ENCODE measurements at places on chromosomes 13 and 19.

DNA sequence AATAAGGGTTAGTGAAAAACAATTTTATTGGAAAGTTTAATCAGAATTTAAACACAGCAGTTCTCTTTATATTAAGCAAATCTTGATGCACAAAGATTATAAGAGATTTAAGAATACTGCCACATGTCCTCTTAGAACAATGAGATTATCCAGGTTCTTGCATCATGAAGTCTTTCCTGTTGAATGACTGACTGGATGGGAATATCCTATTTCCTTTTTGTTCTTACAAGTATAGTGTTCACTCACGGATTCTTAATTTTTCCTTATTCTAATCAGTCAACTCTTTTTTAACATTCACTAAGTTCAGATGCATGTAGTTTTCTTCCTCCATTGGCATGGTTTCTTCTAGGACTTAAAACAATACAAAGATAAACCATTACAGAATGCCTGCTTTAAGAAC is 10.1 kb downstream of the URI1 start:
- DNase-seq = no peak

DNA sequence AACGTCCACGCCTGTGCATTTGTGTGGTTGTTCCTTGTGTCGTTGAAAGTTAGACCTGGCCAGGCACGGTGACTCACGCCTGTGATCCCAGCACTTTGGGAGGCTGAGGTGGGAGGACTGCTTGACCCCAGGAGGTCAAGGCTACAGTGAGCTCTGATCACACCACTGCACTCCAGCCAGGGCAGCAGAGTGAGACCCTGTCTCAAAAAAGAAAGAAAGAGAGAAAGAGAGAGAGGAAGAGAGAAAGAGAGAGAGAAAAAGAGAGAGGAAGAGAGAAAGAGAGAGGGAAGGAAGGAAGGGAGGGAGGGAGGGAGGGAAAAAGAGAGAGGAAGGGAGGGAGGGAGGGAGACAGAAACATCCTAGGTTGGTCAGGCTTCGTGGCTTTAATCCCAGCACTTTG is 5.1 kb downstream of the ZNF114 start:
- no peak for DNase-seq

DNA sequence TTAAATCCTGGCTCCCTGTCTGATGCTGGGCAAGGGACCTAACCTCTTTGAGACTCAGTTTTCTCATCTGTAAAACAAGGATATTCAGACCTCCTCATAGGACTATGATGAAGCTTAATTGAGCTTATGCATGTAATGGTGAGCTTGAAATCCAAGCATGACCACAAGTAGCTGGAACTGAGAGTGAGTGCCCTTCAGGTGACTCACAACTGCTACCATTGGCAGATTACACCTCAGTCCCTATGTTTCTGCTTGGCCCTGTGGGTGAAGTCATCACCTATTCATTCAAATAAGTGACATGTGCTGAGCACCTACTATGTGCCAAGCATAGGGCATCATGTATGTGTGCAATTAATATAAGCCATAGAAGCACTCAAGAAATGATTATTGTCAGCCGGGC is 25.7 kb downstream of the NOVA2 start:
- DNase-seq = no peak

GRCh38 chr19:21269813-21270212 is 59.4 kb downstream of the ZNF708 start:
- no peak for DNase-seq

DNA sequence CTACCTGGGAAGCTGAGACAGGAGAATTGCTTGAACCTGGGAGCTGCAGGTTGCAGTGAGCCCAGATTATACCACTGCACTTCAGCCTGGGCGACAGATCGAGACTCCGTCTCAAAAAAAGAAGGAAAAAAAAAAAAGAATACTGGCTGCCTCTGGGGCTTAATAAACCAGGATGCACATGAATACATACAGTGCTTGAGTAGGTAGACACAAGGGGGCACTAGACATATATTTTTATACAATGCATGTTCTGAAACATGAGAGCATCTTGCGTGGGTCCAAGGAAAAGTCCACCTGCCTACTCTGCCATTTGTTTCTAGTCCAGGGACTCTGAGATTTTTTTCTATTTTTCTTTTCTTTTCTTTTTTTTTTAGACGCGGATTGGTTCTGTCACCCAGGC is 31.2 kb downstream of the KEAP1 start:
- DNase-seq = peak; percentile 73

DNA sequence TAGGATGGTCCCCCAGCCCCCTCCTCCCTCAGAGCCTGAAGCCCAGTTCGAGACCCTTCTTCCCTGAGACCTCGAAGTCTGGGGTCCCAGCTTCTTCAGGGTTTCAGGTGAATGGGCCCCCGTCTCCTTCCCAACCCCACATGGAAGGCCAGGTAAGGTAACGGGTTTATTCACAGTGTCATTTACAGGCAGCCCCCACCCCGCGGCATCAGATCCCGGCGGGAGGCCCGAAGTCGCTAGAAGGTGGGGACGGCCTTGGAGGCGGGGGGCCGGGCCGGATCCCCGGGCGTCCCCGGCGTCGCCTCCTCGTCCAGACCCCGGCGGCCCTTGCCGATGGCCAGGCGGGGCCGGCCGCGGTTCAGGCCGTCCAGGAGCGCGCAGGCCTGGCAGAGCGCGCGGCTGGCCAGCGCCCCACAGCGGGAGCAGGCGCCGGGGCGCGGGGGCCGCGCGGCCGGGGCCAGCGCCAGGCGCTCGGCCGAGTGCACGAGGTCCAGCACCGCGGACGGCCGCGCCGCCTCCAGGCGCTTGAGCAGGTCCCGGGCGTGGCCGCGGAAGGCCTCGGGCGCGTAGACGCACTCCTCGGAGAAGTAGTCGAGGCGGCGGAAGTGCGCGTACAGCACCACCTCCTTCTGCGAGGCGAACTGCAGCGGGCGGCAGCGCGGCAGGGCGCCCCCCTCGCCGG is 9.7 kb downstream of the CTU1 start:
- DNase-seq = no peak

- DNase-seq = no peak
Observed at GRCh38 chr13:78701383-78701782, 42.4 kb upstream of the OBI1 start.

DNA sequence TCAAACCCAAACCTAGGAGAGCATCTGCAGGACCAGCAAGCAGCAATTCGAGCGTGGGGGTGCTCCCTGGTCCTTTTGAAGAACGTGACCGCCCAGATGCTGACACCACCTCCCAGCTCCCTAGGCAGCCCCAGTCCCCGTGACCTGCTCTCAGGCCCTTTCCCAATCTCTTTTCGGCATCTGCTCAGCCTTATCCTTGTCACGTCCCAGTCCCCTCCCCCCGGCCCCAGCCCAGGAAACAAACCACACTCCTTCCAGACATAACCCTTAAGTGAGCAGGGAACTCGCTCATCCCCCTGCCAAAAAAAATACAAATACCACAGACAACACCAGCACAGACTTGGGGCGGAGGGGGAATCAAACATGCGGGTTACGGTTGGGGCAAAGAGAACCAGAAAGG is 3.3 kb downstream of the MLLT1 start:
- peak; percentile 41 for DNase-seq

- peak; percentile 36 for DNase-seq
Observed at GRCh38 chr19:21256722-21257121, 72.5 kb downstream of the ZNF708 start.

DNA sequence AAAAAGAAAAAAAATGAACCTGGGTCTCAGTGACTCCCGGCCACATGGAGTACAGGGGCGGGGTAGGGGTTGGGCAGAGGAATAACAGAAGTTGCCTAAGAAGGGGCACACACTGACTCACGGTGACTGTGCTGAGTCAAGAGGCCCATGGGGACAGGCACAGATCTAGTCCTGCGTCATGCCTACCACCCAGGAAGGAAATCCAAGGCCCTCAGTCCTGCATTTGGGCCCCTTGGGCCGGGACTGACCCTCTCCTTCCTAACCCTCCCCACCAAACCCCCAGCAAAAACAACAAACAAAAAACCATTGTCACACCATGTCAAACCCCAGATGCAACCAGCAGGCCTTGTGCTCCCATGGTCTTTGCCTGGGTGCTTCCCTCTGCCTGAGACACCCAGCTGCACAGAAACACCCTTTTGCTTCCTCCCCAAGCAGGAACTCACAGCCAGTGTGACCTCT is 9.6 kb upstream of the NOTCH3 start:
- peak; percentile 50 for DNase-seq

- DNase-seq = no peak
Observed at GRCh38 chr13:95740979-95741320, 64.0 kb downstream of the DNAJC3 start.

- no peak for DNase-seq
Observed at GRCh38 chr19:51427201-51427600, 9.8 kb upstream of the SIGLEC10 start.

DNA sequence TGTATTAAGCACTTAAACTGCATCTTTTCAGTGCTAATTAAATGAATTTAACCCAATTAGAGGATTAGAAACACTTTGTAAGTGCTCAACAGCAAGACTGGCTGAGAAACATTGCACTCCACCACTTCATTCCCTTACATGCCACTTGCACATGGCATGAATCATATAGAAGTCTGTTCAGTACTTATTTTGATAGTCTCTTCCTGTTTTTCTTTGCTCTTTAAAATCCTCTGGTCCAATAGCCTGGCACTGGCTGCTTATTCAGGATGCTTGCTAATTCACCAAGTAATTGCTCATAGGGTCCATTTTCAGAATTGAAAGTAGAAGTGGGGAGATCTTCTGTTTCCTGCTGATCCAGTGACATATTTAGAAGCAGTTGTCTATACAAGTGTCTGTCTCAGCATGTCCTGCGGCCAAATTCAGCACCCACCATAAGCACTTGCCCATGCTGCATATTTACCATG is 900.1 kb downstream of the PCDH9 start:
- no peak for DNase-seq

DNA sequence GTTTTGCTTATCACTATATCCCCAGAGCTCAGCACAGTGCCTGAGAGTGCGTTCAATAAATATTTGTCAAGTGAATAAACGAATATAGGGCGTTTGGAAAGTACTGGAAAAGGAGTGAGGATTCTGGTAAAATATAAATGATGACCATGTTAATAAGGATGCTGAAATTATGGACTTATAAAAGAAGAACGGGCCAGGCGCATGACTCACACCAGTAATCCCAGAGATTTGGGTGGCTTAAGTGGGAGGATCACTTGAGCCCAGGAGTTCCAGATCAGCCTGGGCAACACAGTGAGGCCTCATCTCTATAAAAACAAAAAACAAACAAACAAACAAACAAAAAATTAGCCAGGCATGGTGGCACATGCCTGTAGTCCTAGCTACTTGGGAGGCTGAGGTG is 198.1 kb downstream of the VWA8 start:
- DNase-seq = no peak

- no peak for DNase-seq
Observed at GRCh38 chr19:28402701-28403290, 810.2 kb downstream of the UQCRFS1 start.

DNA sequence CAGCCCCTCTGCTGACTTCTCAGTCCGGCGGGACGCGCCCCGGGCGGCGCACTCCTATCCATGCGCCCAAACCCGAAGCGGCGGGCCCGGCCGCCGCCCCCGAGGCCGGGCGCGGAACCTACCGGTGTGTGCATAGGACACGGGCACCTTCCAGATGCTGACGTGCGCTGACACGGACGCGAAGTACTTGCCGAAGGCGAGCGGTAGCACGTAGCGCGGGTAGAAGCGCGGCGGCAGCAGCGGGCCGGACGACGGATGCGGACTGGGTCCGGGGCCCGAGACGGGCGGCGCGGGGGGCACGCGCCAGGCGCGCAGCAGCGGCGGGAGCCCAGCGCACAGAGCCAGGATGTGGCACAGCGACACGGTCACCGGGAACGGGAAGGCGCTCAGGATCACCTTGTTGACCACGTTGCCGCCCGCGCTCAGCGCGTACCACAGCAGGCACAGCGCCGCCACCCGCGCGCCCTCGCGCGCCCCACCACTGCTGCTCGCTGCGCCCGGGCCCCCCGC is 338 bp downstream of the SLC35E1 start:
- DNase-seq = peak; percentile 32

DNA sequence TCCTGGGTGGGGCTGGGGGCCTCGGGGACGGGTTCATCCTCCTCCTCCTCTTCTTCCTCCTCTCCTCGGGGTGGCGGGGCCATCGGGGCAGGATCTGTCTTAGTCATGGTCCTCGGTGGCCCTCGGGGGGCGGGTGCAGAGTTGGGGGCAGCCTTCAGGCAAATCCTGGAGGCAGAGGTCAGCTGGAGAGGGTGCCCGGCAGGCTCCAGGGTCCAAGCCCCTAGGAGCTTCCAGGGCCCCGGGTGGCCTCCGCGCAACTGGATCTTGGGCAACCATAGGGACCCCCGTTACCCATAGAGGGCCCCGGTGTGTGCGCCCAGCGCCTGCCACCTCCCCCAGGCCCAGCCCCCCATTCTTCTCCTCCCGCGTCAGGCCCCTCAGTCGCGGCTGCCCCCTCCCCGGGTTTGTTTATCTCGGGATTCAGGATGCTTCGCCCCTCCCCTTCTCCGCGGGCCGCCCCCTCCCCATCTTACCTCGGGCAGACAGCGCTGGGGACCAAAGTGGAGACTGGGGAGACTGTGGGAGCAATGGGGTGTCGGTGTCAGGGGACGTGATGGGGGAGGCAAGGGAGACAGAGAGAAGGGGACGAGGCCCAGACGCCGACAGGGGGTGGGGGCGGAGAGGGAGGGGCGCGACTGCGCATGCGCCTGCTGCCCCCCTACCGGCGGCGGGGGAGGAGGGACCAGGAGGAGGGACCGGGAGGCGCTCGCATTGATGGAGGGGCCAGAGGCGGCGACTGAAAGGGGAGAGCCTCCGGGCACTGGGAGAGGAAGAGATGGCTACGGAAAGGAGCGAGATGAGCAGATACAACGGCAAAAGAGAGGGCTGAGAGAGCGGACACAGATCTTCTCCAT is at the start of gene CLIP3:
Gene CLIP3 (minus strand): TSS at position 623 of the 854 bp plus-strand sequence. CDS start 516 bp downstream, at position 107.
- DNase-seq = no peak

- no peak for DNase-seq
Observed at GRCh38 chr19:41222240-41222639, 3.2 kb downstream of the AXL start.

GRCh38 chr13:28983641-28984040 is 163.5 kb downstream of the MTUS2 start:
- no peak for DNase-seq

GRCh38 chr19:33022472-33023116 is 42.1 kb downstream of the RHPN2 start:
- no peak for DNase-seq

- DNase-seq = no peak
Observed at GRCh38 chr13:74004109-74004508, 130.1 kb downstream of the KLF12 start.

DNA sequence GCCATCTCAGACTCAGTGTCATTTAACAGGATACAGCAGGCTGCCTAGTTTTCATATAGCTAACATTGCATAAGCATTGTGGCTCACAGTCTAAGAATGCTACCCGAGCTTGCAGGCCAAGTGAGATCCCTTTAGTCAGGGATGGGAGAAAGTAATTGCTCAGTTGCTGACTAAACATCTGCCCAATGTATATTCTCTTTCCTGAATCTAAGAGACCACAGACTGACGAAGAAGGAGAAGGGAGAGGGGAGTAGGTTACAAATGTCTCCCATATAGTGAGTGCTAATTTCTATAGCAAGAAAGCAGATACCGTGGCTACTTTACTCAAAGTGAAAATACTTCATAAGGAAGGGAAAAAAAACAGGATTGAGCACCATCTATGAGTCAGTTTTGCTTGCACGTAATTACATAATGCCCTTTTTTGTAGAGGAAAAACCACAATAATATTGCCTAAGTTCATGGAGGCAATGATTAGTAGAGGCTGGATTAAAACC is 453.9 kb downstream of the COG6 start:
- no peak for DNase-seq

- no peak for DNase-seq
Observed at GRCh38 chr19:49065905-49066512, 1.4 kb upstream of the NTF4 start.
